ENCODE measurements at places on chromosomes 2 and 18.

DNA sequence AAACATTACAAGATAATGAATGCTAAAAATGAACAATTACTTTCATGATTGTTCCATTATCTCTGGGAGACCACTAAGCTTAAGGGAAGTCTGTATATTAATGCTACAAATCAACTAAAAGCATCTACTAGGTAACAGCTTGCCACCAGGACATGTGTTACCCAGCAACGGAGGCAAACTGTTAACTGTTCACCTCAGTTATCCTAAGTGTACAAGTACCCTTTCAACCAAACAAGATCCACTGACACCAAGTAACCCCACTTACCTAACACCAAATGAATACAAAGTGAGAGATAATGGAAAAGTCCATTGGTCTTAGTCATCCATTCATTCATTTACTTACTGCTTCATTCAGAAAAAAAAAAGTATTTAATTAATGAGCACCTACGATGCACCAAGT, 54.7 kb upstream of the KIDINS220 start:
- DNase-seq, result no peak

DNA sequence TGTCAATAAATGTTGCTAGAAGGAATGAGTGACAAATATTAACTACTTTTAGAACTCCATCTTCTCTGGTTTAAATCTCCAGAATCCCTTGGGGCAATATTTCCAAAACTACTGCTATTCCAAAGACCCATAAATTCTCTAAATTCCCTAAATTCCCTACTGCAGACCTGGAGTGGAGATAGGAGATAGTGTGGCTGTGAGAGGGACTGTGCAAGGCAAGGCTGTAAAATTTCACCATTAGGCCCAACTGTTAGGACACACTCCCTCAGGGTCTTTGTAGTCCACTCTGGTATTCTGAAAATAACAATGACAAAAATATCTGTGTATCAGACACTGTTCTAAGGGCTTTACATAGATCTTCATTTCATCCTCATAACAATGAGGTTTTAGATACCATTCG, 67.9 kb downstream of the MYL12B start:
- no peak for DNase-seq

GRCh38 chr2:69143748-69144360, 130.9 kb downstream of the ANTXR1 start:
- DNase-seq, result no peak

DNA sequence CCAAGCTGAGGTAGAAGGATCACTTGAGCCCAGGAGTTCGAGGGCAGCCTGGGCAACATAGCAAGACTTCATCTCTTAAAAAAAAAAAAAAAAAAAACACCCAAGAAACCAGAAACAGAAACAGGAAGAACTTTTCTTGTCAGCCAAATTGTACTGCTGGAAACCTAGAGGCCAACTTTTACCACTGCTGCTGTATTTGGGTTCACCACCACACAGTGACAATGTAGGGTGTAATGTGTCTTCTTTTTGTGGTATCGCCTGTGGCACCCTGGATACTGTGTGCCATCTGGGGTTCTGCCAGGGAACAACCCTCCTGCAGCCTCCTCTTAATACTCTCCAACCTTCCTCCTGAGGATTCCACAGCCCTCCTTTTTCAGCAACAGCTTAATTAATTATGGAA, 72.6 kb downstream of the STK39 start:
- peak; percentile 48 for DNase-seq

DNA sequence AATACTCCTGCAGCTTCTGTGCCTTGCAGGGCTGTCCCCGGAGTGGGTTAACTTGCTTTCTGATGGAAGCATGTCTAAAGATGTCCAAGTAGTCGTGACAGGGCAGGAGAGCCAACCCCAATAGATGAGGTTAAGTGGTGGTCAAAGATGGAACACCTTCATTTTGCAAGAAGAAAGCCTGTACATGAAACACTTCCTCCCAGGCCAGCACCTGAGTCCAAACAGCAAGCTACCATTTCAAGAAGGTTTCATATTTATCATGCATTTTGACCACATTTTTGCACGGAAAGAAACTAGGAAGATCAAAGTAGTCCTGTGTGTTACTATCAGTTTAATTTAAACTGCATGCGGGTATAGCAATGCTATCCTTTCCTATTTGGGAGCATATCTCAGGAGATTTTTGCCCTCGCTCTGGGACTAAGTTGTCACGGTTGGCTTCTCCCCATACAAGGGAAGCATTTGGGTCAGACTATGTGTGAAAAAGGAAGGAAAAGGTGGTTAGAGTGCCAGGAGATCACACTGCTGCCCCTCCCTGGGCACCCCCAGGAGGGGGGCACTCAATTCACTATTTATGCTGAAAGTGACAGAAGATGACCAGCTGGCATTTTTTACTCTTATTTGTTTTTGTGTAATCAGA, 187.6 kb downstream of the ZNF521 start:
- DNase-seq, result no peak

GRCh38 chr18:9631814-9632496, 17.6 kb upstream of the PPP4R1 start:
- DNase-seq, result no peak

DNA sequence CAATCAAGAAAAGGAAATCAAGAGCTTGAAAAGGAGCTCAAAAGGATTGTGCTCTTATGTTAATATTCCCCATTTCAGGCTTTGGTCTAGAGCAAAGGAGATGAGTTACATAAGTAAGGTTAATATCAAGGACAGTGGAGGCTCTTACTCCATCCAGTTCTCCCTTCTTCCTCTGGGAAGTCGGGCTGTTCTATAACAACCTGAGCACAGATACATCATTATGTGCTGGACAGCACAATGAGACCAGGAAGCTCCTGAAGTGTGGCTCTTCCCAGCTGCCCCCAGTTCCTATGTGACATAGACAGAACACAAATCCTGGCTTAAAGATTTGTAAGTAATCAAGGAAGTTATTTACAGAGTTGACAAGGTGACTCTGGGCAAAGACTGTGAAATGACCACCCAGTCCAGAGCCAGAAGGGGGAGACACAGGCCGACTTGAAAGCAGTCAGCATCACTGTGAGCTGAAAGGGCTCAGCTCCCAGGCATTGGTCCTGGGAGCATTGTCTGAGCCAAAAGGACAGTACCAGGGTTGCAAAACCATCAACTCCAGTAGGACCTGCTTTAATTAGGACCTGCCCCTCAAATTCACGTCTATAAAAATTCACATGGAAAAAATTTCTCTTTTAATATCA, 917.6 kb upstream of the ACVR2A start:
- no peak for DNase-seq

- no peak for DNase-seq
Observed at GRCh38 chr18:26089293-26090129, 902 bp downstream of the SS18 start.

DNA sequence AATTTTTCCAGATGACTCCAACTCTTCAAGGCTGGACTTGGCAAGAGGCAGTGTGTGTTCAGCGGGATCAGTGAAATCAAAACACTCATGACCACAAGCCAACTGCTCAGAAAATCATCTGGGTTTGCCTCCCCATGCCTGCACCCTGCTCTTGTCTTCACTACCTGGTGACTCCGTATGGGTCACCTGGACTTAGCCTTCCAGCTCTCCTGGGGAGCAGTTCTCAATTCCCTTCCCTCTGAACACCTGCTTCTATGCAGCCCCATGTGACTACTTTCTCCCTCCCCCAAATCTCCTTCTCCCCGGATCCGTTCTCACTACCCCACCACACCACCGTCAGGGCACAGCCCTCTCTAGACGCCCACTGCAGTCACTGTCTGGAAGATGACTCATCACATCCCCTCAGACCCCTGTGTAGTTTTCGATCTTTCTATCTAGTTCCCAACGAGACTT, 130.2 kb upstream of the ID2 start:
- no peak for DNase-seq

DNA sequence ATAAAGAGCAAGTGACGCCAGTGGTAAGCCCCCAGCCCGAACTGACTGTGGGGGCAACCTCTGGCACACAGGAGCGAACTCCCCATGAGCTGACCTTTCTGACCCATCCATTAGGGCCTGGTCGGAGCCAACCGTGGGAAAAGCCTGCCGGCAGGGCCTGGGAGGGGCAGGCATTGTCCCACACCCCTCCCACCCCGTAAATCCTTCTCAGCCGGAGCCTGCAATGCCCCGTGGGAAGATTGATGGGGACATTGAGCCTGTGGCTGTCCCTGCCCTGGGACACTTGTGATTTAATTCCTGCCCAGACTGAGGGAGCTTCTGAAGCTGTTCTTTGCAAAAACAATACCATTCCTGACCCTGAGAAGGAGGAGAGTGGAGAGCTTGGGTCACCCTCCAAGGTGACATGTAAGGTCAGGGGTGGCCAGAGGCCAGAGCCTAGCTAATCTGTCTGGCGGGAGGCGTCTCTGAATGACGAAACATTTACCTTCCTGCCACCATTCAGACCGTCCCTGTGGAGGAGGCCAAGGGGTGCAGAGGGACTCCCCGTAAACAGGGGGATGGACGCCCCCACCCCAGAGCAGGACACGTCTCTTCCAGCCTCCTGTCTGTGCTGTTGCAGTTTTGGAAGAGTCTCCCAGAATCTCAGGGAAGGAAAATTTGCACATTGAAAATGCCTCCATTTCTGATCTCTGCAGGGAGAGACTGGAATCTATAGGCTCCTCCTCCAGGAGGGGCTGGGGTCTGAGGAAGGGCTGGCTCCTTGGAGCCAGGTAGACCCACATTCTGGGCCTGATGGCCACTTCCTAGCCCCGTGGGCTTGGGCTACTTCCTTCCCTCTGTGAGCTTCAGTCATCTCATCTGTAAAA, 51.2 kb upstream of the HS6ST1 start:
- DNase-seq, result no peak
